ENCODE measurements at places on chromosomes 5 and 9. TPM values are rescaled to one million over a fixed set of nuclear protein-coding genes. Genes with fewer than 3 reads are reported as not detected.

Gene SPINK1
- total RNA-seq = 3.0 TPM

Gene CCL21
- not detected for total RNA-seq

Gene OTULINL
- 1.8 TPM for total RNA-seq

Gene PCDHA1
- not detected for total RNA-seq

Gene OBP2B
- not detected for total RNA-seq

Gene KIAA0825
- total RNA-seq = 1.6 TPM

- no peak for DNase-seq
Observed at GRCh38 chr5:150181027-150181426, 8.8 kb upstream of the SLC6A7 start.

DNA sequence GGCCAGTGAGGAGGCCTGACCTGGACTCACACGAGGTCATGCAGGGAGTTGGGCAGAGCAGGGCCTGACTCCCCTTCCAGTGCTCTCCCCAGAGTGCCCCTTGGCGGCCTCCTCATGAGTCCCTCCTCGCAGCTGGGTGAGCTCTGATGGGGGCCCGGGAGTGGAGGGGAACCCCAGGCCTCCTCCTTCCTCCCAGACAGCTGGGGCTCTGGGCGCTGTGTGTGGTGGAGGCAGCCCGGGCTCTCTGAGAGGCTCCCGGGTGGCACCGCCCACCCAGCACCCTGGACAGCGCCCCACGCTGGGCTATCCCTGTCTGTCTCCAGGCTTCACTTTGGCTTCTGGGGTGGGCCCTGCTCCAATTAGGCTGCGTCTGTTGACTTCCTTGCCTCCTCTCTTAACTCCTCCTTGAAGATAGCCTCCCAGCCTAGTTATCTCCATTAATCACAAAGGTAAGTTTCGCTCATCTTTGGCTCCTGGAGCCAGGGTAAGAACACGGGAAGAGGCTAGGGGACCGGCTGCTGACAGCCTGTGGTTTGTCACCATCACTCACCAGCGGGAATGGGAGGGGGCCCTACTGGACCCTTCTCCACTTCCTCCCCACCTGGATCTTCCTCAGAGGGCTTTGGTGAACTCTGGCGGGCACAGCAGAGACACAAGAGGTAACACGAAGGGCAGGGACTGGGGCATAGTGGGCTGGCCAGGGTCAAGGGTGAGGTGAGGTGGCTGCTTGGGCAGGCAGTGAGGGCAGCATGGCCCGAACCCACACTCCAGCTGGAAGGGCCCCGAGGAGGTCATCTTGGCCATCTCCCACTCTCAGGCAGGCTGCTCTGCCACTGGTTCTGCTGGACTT, 13.1 kb downstream of the PSD2 start:
- no peak for DNase-seq

DNA sequence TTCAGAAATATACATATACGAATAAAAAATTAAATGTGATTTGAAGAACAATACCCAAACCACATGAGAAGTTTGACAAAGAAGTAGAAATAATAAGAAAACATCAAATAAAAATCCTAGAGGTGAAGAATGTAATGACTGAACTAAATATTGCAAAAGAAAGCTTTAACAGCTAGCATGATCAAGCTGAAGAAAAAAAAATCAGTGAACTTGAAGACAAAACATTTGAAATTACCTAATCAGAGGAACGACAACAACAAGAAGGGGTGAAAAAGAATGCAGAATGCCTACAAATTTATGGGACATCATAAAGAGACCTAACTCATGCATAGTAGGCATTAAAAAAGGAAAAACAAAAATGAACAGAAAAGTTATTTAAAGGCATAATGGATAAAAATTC, 60.5 kb upstream of the SPEF2 start:
- no peak for DNase-seq

GRCh38 chr5:15703901-15704300, 203.9 kb downstream of the FBXL7 start:
- no peak for DNase-seq

DNA sequence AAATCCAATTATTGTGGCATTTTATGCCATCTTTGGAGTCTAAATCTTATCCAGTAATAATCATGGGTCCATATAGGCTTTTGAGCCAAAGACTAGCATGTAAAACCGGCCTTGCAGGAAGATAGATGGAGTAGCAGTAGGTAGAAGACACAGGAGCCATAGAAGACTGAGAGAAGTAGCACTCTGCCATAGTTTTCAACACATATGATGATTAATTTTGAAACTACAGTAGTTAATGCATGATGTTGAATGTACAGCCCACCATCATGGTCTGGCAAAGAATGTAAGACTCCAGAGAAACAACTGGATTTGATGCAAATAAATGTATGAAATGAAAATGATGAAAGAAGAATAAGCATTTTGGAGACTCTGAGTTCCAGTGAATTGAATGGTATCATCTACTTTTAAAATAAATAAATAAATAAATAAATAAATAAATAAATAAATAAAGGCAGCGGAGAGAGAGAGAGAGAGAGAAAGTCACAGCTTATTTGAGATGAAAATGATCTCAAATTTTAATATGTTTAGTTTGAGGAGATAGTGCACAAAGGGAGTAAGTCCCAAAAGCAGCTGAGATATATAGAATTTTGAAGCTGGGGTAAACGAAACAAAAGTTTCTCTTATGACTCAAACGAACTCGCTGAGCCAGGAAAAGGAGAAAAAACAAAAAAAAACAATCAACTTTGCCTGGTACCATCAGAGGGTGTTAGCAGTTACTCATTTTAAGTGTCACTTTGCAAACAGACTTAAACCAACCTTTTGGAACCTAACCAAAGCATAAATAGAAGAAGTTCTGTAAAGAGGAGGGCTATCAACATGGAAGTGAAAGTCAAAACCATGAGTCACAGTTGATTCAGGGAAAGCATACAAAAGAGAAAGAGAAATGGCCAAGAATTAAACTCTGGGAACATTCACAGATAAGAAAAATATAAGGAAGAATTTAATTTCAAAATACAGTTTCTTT, 388.7 kb downstream of the CETN3 start:
- DNase-seq = peak; percentile 80

- no peak for DNase-seq
Observed at GRCh38 chr5:154647114-154647760, 107.9 kb upstream of the LARP1 start.

DNA sequence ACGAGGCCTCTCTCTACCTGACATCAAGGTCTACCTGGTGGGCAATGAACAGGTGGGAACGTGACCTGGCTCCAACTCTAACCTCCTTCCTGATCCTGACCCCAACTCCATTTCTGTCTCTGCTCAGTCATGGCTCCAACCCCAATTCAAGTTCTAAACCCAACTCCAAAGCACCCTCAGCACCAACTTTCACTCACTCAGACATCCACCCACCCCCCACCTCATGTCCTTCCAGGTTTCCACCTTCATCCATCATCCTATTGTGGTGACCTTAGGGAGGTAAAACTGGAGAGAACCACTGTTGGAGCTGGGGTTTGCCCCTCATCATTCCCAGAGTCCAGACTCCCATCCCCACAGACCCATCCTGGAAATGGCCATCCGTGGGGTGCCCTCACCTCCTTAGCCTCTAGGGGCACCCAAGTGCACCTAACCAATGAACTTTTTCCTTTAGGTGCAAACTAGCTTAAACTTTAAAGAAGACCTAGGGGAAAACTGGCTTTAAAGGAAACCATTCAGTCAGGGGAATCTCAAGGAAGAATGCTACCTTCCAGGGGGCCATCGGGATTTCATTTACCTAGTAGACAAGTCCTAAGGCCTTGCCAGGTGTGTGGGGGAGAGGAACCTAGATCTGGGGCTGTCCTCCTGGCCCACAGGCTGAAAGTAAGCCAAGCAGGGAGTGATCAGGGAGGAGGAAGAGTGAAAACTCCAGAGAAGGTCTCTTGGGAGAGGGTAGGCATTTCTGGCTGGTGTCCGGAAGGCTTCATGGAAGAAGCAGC, 11.3 kb downstream of the RGS14 start:
- no peak for DNase-seq

GRCh38 chr5:19885040-19885824, 102.8 kb downstream of the CDH18 start:
- DNase-seq = peak; percentile 25

DNA sequence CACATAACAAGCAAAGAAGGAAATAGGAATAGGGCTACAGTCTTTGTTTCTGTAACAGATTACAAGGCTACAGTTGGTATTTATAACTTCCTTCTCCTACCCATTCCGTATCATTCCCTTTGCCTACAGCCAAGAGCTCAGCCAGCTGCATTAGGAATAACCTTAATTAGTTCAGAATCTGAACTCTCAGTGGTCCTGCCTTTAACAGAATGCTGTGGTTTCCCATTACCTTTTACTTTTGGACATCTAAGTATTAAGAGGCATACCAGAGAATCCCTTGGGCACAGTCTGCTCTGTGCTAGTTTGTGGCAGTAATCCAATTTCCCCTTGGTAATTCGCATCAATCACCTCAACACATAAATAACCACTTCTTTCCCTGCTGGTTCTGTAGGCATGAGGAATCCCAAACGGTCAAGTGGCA, 44.2 kb downstream of the PKD2L2 start:
- DNase-seq = no peak

DNA sequence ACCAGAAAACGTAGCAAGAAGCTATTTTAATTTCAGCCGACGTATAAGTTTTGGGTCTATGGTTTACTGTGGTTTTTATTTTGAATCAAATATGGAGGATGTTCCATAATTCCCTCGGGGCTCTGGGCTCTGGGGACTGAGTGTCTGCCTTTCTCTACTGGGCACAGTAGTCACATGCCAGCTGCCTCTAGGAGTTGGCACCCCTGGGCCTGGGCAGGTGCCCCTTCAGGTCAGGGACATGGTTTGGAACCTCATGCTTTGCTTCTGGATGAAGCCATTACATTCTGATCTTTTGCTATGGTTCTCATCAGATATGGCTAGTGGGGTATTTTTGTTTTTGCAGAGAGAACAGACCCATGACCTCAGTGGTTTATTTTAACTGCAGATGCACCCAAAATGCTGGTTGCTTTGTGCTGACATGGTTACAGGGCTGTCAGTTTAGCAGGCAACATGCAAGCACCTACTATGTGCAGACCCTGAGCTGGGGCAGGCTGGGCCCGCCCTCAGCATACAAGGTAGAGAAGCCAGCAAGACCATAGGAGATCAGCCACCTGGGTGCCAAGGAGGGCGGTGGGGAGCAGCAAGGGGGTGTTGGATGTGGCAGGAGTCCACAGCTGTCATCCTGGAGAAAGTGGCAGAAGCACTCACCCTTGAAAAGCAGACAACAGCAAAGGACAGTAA, 54.5 kb upstream of the PSD2 start:
- no peak for DNase-seq

DNA sequence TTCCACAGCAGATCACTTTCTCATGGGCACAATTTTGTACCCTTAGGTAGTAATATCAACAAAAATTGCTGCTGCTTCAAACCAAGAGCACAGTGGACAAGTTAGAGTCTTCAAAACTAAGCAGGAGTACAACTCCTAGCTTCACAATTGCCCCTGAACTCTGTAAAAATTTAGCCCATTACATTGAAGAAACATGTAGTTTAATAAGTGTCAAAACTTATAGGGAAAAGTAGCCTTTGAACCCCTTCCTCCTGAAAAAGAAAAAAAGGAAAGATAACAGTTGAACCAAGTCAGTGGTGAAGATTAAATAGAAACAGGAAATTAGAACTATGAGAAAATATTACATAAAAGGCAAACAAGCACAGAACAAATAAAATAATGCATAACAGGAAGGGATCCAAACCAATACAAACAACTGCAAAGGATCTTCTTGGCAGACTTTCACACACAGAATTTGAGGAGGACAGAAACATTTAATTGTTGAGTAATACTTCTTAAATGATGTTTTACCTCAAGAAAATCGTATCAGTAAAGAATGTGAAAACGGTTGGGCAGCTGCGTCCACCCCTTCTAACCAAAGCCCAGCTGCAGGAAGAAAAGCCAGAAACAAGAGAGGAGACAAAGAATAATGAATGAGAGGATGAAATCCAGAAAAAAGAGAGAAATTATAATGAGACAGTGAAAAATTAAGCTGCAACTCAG, 636.0 kb downstream of the NR2F1-AS1 start:
- DNase-seq = no peak

GRCh38 chr9:72817413-72817812, 135.4 kb downstream of the ALDH1A1 start:
- DNase-seq = no peak

DNA sequence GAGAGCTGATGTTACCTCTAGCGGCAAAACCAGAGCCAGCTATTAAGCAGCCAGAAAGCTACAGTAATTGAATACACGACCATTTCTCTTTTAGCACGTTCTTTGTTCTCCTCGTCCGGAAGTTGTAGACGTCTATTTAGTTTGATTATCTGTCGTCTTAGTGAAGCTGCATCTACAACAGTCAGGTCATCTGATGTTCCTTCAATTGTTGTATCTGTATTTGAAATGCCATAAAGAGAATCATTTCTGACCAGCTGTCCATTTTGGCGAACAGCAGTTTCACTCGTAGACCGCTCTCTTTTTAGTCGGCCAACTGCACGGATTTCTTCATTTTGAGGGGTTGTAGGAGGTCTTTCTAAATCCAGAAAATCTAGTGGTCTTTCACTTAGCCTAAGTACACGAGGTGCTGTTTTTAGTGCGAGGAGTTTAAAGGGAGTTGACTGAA, 12.6 kb downstream of the PDE6A start:
- peak; percentile 42 for DNase-seq

- no peak for DNase-seq
Observed at GRCh38 chr5:123116058-123116457, 27.0 kb downstream of the PRDM6 start.

DNA sequence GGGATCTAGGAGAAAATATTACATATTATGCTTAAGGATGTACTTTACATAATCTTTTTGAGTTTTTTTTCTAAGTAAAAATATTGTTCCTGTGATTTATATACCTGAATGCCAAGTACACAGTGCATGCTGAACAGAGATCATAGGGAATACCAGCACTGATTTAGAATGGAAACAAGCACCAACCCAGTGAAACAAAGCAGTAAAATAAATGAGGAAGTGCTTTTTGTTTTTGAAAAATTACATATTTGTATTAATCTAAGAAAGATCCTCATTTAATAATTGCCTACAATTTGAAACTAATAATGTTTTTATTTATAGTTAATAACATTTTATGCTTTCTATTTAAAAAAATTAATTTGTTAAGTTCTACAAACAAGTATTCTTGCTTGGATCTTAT, 18.0 kb downstream of the GARNL3 start:
- DNase-seq = no peak

- no peak for DNase-seq
Observed at GRCh38 chr9:93458712-93459111, 5.3 kb upstream of the FAM120AOS start.

- no peak for DNase-seq
Observed at GRCh38 chr5:1817261-1818043, 16.2 kb downstream of the NDUFS6 start.

DNA sequence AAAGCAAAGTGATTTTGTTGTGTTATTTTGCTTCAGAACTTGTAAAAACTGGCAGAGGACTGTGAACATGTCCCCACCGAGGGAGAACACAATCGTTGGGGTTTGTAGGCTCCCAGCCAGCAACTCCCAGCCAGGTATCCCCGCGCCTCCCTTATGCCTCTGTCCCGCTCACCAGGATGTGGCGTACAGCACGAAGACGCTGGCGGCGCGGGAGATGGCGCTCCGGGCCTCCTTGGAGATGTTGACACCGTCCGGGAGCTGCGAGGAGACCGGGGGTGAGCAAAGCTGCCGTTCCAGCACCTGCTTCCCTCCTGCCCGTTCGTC, 630 bp downstream of the POLE3 start:
- DNase-seq = no peak

Data from Panc1 (cell line).